Bone marrow (tissue), 2 donors: ENCODE measurements at places on chromosomes 3 and 15.
A peak's percentile ranks its signal among the peaks of the same experiment; 100 is the strongest.

GRCh38 chr3:113676261-113676660, 20.2 kb downstream of the USF3 start:
- DNase-seq = no peak

DNA sequence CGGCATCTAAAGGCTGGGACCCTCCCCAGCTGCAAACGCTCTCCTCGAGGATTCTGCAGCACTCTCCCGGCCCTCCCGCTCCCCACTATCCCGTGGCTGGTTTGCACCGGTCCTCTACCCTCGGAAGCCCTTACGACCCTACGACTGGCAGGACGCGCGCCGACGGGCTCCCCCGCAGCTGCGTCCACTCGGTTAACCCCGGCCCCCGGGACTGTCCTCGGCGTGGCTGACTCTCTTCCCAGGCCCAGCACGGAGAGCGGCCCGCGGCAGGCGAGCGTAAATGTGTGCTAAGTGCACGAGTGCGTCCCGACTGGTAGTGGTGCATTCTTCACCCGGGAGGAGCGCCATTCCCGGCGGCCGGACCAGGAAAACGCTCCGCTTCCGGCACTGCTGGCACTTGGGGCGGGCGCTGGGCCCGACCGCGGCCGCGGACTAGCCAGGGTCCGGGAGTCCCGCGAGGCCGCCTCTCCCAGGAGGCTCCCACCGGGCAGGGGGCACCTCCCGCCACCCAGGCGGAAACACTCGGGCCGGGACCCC, 508 bp downstream of the GORASP1 start:
- DNase-seq = no peak

DNA sequence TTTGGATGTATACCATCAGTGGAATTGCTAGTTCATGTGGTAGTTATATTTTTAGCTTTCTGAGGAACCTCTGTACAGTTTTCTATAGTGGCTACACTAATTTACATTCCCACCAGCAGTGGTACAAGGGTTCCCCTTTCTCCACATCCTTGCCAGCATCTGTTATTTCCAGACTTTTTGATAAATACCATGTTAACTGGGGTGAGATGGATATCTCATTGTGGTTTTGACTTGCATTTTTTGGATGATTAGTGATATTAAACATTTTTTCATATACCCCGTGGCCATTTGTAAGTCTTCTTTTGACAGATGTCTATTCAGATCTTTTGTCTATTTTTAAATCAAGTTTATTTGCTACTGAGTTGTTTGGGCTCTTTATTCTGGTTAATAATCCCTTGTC, 455.6 kb upstream of the RARB start:
- DNase-seq = no peak

DNA sequence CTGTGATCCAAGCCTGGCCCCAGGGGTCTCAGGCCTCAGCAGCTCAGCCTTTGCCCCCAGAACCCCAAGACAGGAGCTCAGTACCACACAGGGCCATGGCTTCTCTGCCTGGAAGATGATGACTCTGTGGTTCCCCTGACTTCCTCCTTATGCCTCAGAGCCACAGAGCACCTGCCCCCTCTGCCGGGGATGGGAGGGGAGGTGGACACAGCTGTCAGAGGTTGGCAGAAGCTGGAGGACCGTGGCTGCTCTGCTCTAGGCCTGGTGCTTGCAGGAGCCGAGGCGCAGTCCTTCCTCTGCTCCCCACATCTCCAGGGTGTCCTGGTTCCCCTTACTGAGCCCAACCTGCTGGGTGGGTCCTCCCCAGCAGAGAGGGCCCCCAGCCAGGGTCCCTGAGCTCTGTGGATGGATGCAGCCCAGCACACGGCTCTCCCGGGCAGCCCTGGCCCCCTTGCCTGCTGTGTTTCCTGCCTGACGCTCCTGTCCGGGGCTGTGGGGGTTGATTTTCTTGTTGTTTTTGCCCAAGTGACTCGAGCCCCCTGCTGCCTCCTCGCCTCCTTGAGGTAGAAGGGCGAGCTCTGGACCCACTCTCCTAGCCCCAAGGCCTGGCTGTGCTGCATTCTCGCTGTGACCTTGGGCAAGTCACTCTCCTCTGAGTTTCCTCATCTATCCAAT, 36.6 kb downstream of the PSTPIP1 start:
- peak; percentile 83 for DNase-seq

GRCh38 chr3:28575100-28575745, 226.6 kb upstream of the AZI2 start:
- DNase-seq = no peak

GRCh38 chr3:192747746-192748145, 20.4 kb upstream of the FGF12 start:
- no peak for DNase-seq

- DNase-seq = no peak
Measured at GRCh38 chr3:198046120-198046857, 86.3 kb downstream of the LMLN start.

DNA sequence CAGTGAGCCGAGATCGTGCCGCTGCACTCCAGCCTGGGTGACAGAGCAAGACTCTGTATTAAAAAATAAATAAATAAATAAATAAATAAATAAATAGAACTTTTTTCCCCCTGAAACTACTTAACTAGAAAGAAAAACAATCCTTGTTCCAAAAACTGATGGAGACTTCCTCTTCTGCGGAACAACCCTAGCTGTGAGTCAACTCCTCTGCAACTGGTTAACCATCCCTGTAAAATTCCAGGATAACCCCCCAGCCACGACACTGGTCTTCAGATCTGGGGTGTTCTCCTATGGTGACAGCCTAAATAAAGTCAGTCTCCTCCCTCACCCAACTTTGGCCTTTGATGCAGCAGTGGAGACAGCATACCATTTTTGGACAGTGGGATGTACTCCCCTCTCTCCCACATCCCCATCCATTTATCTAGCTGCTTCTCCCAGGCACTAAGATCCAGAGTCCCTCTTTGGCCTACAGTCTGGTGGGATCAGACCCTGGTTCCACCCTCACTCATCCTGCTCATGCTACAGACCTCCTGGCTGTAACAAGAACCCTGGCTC, 352.6 kb downstream of the OCA2 start:
- no peak for DNase-seq

DNA sequence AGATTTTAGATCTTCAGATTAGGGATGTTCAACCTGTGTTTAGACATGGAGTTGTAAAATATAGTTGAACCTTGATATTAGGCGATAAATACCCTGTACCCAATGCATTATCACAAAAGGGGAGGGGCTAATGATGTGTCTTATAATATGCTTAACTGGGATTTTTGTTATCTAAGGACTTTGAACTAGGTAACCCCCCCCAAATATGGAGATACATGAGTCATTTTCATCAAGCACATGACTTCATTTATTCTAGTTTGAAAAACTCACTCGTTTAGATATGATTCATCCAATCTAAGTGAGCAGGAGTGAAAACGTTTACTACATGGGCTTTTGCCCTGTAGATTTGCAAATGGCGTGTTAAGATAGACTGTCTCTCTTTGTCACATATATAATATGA, 212.4 kb downstream of the IL5RA start:
- DNase-seq = no peak

- DNase-seq = no peak
Measured at GRCh38 chr15:99680276-99680675, 53.0 kb downstream of the LYSMD4 start.

DNA sequence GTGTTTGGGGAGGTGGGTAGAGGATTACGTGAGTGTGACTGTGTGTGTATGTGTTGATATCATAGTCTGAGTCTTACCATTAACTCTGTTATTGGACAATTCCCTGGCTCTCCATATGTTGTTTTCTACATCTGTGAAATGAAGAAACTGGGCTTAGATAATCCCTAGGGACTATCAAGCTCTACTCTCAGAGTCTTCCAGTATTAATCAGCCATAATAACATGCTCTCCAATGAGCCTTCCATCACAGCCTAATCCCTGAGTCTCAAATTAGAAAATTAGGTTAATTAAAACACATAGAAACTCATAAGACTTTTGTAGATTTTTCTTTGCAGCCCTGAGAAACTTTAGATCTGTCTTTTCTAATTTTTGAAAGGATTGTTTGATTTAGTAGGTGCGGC, 404.2 kb upstream of the RARB start:
- DNase-seq = no peak

- DNase-seq = no peak
Measured at GRCh38 chr15:36136049-36136448, 443.4 kb upstream of the CDIN1 start.

GRCh38 chr15:60760646-60761504, 281.9 kb upstream of the ICE2 start:
- no peak for DNase-seq

DNA sequence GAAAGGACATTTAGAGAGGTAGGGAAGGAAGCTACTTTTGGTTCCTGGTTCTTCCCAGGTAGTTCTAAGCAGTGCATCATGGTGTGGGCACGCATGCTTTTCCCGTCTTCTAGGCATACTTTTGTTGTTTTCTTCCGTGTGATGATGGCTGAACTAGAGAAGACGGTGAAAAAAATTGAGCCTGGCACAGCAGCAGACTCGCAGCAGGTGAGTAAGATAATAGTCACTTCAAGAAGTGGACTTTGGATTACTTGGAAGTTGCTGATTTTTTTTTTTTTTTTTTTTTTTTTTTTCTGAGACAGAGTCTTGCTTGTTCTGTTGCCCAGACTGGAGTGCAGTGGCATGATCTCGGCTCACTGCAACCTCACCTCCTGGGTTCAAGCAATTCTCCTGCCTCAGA, 17.9 kb downstream of the FANCD2OS start:
- no peak for DNase-seq

GRCh38 chr3:2097641-2098191, 950 bp upstream of the CNTN4 start:
- DNase-seq = no peak

GRCh38 chr15:45307230-45307924, 55.3 kb downstream of the SLC28A2 start:
- DNase-seq = no peak

GRCh38 chr15:87293031-87293430, 963.5 kb downstream of the NTRK3 start:
- DNase-seq = no peak

DNA sequence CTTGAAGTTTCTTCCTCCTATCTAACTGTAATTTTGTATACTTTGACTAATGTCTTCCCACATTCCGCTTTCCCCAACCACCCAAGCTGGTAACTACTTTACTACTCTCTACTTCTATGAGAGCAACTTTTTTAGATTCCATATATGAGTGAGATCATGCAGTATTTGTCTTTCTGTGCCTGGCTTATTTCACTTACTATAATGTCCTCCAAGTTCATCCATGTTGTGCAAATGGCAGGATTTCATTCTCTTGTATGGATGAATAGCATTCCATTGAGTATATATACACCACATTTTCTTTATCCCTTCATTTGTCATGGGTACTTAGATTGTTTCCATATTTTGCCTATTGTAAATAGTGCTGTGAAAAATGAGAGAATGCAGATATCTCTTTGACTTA, 78.5 kb upstream of the CCNL1 start:
- DNase-seq = no peak

- no peak for DNase-seq
Measured at GRCh38 chr3:178203650-178204049, 332.6 kb upstream of the KCNMB2 start.

- no peak for DNase-seq
Measured at GRCh38 chr3:88211096-88211890, 61.5 kb downstream of the C3orf38 start.

DNA sequence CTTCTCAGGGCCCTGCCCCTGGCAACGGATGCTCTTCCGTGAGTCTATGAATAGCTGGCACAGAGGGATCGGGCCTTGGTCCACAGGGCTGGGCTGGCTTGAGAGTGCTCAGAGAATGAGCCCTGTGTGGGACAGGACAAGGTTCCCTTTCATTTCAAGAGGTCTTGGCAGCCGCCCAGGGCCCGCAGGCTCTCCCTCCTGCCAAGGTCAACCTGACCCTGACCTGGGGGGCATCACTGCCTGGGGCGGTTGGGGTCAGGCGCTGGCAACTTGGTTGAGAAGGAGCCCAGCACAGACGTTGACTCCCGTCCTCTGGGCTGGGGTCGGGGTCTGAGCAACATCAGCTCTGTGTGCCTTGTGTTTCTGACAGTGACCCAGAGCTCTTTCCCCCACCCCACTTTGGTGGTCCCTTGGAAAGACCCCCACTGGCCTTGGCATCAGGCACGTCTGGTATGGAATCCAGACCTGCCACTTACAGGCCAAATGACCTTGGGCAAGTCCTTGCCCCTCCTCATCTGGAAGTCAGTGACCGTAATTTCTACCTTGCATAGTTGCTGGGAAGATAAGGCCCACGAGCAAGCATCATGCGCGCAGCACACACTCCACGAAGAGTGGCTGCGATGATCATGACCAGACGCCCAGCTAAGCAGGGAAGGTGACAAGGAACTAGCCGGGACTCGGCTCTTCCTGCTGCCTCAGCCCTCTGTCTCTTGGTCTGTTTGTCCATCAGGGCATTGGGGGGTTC, 36.4 kb downstream of the EPHB3 start:
- DNase-seq = no peak

GRCh38 chr15:73621286-73621826, 11.8 kb downstream of the NPTN start:
- DNase-seq = no peak

DNA sequence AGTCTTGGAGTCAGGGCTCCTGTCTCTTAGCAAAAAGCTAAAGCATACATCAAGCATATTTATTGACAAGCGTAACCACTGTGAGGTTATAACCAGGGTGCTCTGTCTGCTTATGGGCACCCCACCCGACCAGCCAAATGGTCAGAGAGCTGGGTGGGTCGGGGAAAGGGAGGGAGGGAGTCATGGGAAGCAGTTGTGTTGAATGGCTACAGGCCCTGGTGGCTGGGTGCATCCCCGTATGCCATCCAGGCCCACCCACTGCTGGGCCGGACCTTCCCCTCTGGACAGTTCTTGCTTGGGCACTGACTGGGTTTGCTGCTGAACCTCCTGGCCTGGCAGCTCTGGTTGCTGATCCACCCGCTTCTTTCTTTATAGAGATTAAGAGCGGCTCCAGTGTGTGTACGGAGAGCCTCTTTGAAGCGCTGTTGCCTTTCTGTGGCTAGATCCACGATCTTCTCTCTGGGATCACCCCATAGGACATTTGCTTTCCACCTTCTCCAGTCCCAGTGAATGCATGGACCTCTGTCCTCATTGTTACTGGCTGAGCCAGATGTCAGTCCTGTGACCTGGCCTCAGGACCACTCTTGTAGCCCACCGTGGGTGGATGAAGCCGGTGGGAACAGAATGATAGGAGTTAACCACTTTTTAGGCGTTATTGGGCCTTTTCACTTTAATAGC, 59.6 kb downstream of the SMAD3 start:
- no peak for DNase-seq

DNA sequence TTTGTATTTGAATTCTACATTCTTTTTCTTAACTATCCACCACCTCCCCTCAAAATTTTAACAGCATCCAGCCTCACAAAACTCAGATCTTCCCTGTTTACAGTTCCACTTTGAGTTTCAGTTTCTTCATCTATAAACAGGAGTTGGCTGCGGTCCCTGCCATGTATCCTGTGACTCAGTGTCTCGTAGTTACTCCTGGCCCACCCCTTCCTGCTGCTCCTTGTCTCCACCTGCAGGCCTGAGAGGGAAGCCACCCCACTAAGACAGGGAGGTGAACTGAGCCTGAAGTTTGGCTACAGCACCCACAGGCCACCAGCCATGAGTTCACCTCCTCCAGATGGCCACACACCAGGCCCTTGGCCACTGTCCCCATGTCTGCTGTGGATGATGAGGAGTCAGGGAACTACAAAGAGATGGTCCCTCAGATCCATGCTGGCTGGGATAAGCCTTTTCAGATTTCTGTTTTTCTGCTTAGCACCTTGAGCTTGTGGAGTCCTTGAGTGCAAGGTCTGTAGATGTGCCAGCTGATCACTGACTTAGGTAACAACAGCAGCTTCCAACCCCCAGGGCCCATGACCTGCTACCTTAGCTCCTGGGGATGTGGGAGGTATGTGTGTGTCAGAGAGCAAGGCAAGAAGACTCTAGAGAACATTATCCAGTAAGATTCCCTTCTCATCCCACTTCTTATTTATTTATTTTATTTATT, 37.5 kb downstream of the CD86 start:
- DNase-seq = peak; percentile 70
